ENCODE measurements at places on chromosomes 3 and 15.

DNA sequence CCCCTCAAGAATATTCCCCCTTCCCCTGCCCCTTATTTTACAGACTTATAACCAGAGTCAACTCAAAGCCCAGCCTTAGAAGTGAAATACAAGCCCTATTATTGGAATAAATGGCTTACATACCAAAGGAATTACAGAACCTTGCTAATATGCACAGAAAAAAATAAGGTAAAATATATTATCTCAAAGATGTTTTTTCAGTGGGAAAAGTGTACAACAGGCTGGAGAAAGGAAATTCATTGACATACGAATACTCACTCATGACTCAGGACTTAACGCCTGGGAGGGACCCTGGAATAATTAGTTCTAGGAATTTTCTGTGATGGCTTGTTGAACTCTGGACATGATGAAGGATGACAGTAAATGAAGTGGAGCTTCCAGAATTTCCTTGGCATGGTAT, 27.0 kb downstream of the ARL14 start:
- DNase-seq: no peak

DNA sequence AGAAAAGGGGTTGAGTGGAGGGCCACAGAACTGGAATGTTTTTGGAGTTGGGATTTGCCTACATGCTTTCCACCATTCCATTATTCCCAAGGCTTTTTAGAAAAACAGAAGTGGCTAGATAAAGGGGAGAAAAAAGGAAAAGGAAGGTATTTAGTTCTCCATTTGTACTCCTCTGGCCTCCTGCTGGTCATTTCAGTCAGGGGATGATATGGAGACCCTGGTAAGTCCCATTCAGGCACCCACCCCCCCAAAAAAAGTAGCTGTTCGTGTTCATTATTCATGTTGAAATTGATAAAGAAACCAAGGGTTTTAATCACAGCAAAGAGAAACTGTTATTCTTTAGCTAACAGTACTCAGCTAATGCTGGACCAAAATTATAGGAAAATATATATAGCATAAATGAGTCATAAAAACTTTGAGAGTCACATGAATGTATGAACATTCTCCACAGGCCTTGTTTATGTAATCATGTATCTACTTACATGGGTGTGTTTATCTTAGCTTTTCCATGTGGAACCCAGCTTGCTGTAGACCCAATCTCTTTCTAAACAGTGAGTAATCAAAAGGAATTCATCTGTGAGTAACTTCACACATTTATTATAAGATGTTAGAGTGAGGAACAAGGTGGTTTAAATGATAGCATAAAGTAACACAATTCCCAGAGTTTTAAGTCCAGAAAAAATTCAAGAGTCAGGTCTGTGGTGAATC, 167.2 kb downstream of the KCNMB2 start:
- no peak for DNase-seq

GRCh38 chr3:61030469-61031035, 220.7 kb downstream of the FHIT start:
- no peak for DNase-seq

- no peak for DNase-seq
These were observed 15.0 kb upstream of the FAM174B start for GRCh38 chr15:92670621-92671020.

All from activated CD8-positive, alpha-beta memory T cell treated with anti-CD3 and anti-CD28 coated beads, Interleukin-2, amount 10 ng/mL, durations not matched to agents 7 days and 5 days (primary cell).